ENCODE measurements at places on chromosomes 7 and 10. TPM values are rescaled to one million over a fixed set of nuclear protein-coding genes. Genes with fewer than 3 reads are reported as not detected.

The NUPR2 gene
- 1.0 TPM for total RNA-seq

The ITPRID1 gene
- total RNA-seq, result 0.52 TPM

The TCAF2 gene
- total RNA-seq, result 2.1 TPM

The PARD3 gene
- total RNA-seq, result 88.7 TPM

The KCNIP2 gene
- total RNA-seq, result 2.1 TPM

The CHAT gene
- not detected for total RNA-seq

The ALOX5 gene
- 3.1 TPM for total RNA-seq

The GBF1 gene
- total RNA-seq, result 17.7 TPM

The CNPY1 gene
- total RNA-seq, result 0.52 TPM

The MBLAC1 gene
- 1.0 TPM for total RNA-seq

The CARD11 gene
- total RNA-seq, result 1.0 TPM

The CCDC146 gene
- 16.7 TPM for total RNA-seq

Measured in skeletal muscle tissue (tissue), 5 donors.